ENCODE measurements at places on chromosomes 16 and 17.

DNA sequence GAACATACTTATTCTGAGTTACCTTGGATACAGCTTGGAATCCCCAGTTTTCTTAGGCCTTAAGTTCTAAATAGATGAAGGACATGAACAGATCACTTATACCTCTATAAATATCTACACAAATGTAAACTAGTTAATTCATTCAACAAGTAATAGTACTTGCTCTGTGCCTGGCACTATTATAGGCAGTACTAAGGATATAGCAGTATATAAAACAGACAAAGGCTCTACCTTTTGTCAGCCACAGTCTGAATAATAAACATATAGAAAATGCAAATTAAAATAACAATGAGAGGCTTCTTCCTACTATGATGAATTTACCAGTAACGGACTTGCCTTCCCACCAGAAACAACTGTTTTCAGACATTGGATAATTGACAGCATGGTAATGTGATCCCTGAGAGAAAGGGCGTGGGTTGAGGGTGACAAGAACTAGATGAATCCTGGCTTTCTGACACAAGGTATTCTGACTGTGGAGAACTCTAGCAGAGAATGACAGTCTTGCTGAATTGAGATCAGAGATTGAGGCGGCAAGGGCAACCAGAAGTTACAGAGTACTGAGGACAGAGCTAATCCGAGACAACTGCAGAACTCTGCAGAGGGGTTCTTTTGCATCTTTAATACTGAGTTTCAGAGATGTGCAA is 170.5 kb downstream of the TANC2 start:
- DNase-seq: no peak

GRCh38 chr16:81018496-81018895 is 11.5 kb downstream of the CENPN start:
- DNase-seq: no peak

GRCh38 chr16:12419151-12419550 is 384.5 kb downstream of the CPPED1 start:
- no peak for DNase-seq

- DNase-seq: no peak
These were observed 55.8 kb downstream of the TMEM186 start for GRCh38 chr16:8741636-8742035.

GRCh38 chr16:19837984-19838707 is 46.5 kb downstream of the GPRC5B start:
- DNase-seq: no peak

DNA sequence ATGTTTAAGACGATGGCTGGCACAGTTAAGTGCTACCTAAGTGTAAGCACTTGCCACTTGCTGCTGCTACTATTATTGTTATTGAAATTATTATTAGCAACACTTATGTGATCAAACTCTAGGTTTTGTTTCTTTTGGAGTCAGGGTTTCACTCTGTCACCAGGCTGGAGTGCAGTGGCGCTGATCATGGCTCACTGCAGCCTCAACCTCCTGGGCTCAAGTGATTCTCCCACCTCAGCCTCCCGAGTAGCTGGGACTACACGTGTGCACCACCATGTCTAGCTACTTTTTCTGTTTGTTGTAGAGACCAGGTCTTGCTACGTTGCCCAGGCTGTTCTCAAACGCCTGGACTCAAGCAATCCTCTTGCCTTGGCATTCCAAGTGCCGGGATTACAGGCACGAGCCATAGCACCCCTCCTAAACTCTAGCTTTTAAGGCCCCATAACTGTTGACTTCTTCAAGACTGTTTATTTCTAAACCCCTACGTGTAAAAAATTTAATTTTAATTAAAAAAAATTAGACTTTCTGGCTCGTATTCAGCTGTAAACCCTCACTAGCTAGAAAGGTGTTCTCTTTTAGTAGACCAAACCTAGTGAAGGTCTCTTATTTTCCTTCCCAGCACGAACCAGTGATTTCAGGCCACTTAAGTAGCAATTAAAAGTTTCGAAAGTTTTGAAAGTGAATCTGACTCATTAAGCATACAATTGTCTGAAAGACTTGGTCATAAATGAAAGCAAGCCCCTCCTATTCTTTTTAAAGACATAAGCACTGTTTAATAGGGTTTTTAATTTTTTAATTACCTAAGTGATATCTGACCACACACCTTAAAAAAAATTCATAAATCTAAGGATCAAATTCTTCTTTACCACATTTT is 11.7 kb upstream of the SCNN1B start:
- DNase-seq: no peak

- no peak for DNase-seq
These were observed 5.2 kb upstream of the CDH8 start for GRCh38 chr16:62041401-62041800.

Data from activated T-helper 1 cell treated with anti-CD3 and anti-CD28 coated beads, Interleukin-12 subunit alpha, Interleukin-12 subunit beta, Interleukin-2, Interleukin-4 antibody, amounts not matched to agents 30 ng/mL and 10 ng/mL and 1 ng/mL, durations not matched to agents 14 hours and 24 hours and 36 hours (primary cell).